ENCODE measurements at places on chromosomes 11 and 22.

- no peak for DNase-seq
These were observed 60.6 kb upstream of the PRDM11 start for GRCh38 chr11:45085646-45086501.

- no peak for DNase-seq
These were observed 4.8 kb upstream of the POU2F3 start for GRCh38 chr11:120235024-120235628.

- no peak for DNase-seq
These were observed 17.9 kb downstream of the SEC14L3 start for GRCh38 chr22:30453731-30454510.

DNA sequence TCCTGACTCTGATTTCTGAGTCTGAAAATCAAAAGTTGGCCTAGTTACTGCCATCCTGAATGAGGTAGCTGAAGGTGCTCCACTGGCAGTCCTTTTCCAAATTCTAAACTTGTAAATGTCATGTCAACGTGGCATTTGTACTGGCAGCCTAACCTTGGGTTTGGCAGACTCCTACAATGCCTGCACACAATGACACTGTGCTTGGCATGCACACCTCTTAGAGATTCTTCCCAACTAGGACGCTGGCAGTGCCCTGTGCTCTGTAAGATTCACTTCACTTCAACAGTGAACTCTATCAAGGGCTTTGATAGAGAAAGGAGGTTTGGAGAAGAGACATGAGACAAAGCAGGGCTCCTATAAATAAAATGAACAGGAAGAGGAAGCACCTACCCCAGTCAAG lies 21.9 kb upstream of the PPP2R1B start:
- no peak for DNase-seq

- no peak for DNase-seq
These were observed 48.4 kb upstream of the KCNQ1OT1 start for GRCh38 chr11:2748061-2748813.

GRCh38 chr11:96332126-96332771 lies 10.7 kb downstream of the MAML2 start:
- DNase-seq: no peak

GRCh38 chr11:102422817-102423712 lies 29.5 kb downstream of the TMEM123 start:
- no peak for DNase-seq

- DNase-seq: no peak
These were observed 12.8 kb downstream of the NFAM1 start for GRCh38 chr22:42419243-42419881.

GRCh38 chr11:117221775-117222517 lies 9.9 kb downstream of the PCSK7 start:
- no peak for DNase-seq

GRCh38 chr11:79113054-79113690 lies 327.7 kb downstream of the TENM4 start:
- no peak for DNase-seq

Measured in amniotic stem cell (primary cell).